T-cell (primary cell): ENCODE measurements at places on chromosomes 3 and 15. TPM values are rescaled to one million over a fixed set of nuclear protein-coding genes. Genes with fewer than 3 reads are reported as not detected.
A peak's percentile ranks its signal among the peaks of the same experiment; 100 is the strongest.

GABRR3 gene
- total RNA-seq = not detected

FETUB gene
- not detected for total RNA-seq

GOLGA8G gene
- total RNA-seq = not detected

PLSCR2 gene
- total RNA-seq = not detected

GRCh38 chr3:29373131-29373680 is 92.3 kb downstream of the RBMS3 start:
- H3K36me3 ChIP-seq = no peaks in the 10 kb centered on the region
- DNase-seq = no peak
- H3K4me3 ChIP-seq = no peak overlapping the region
- H3K4me1 ChIP-seq = no peaks in the 10 kb centered on the region
- no peaks in the 10 kb centered on the region for H3K27me3 ChIP-seq
- H3K27ac ChIP-seq = no peak overlapping the region

- no peaks in the 10 kb centered on the region for H3K27me3 ChIP-seq
- H3K4me3 ChIP-seq = no peak overlapping the region
- DNase-seq = no peak
- H3K4me1 ChIP-seq = no peaks in the 10 kb centered on the region
- no peaks in the 10 kb centered on the region for H3K36me3 ChIP-seq
- H3K27ac ChIP-seq = no peak overlapping the region
Observed at GRCh38 chr3:106533788-106534160, 665.0 kb upstream of the CBLB start.

GRCh38 chr3:170572665-170573253 is 13.1 kb downstream of the SLC7A14 start:
- H3K27ac ChIP-seq = no peak overlapping the region
- H3K27me3 ChIP-seq = peaks cover 4% of the 10 kb centered on the region
- H3K4me1 ChIP-seq = no peaks in the 10 kb centered on the region
- no peak overlapping the region for H3K4me3 ChIP-seq

- no peak for DNase-seq
- no peak overlapping the region for H3K4me3 ChIP-seq
- H3K27ac ChIP-seq = no peak overlapping the region
- H3K27me3 ChIP-seq = no peaks in the 10 kb centered on the region
Observed at GRCh38 chr15:90055182-90055581, 47.1 kb downstream of the IDH2 start.

DNA sequence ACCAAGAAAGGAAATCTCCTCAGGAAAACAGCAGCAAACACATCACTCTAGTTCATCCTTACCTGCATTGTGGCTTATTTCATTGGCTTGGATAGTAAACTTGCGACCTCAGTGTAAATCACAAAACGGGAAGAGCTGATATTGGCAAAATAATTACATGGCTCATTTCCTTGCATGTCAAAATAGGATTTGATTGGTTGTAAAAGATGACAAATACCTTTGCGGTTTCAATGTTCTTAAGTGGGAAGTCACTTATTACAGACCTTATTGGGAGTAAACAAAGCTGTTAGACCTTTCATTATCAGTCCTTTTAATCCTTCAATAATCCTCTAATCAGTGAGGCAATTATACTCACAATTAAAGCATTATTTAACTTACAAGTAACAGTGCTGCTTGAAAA is 590.6 kb downstream of the MAGI1 start:
- H3K36me3 ChIP-seq = no peaks in the 10 kb centered on the region
- no peak overlapping the region for H3K27ac ChIP-seq
- H3K4me3 ChIP-seq = no peak overlapping the region
- no peak for DNase-seq
- no peaks in the 10 kb centered on the region for H3K4me1 ChIP-seq

GRCh38 chr3:119294696-119295671 is 801 bp downstream of the ARHGAP31 start:
- no peaks in the 10 kb centered on the region for H3K36me3 ChIP-seq
- peak; percentile 45 for DNase-seq
- H3K27me3 ChIP-seq = no peaks in the 10 kb centered on the region
- H3K4me3 ChIP-seq = peak overlapping the region; percentile 74
- peak overlapping the region; percentile 97 for H3K27ac ChIP-seq
- peaks cover 15% of the 10 kb centered on the region for H3K4me1 ChIP-seq

DNA sequence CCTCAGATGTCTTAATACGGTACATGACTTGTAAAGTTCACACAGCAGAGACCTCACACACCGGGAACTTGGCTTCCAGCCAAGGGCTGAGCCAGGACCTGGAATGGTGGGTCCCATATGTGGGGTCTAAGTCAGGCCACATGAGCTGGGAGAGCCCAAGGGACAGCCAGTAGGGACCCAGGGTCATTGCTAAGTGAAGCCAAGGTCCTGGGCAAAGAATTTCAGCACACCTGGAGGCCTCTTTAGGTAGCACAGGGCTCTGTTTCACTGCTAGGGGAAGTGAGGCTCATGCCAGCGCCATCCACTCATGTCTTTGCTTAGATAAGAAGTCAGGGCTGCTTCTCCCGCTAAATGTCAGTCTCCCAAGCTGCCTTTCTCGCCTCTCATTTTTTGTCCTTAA is 116.6 kb upstream of the TLE3 start:
- H3K27ac ChIP-seq = no peak overlapping the region
- no peaks in the 10 kb centered on the region for H3K36me3 ChIP-seq
- no peak for DNase-seq

DNA sequence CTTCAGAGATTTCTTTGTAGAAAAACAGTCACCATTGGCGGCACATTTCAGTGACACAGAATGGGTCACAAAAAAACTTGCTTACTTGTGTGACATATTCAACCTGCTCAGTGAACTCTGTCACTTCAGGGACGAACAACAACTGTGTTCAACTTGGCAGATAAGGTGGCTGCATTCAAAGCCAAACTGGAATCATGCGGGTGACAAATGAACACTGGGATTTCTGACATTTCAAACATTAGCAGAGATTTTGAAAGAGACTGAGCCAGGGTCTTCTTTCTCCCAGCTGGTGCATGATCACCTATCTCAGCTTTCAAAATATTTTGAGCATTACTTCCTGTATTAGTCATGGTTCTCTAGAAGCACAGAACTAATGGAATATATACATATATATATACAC is 1.9 kb upstream of the EID1 start:
- DNase-seq = no peak
- peaks cover 4% of the 10 kb centered on the region for H3K27me3 ChIP-seq
- H3K4me3 ChIP-seq = no peak overlapping the region
- peaks cover 7% of the 10 kb centered on the region for H3K4me1 ChIP-seq
- H3K36me3 ChIP-seq = no peaks in the 10 kb centered on the region

GRCh38 chr15:64739577-64740143 is 35.7 kb downstream of the RBPMS2 start:
- H3K4me3 ChIP-seq = no peak overlapping the region
- no peak for DNase-seq
- H3K27me3 ChIP-seq = no peaks in the 10 kb centered on the region
- H3K4me1 ChIP-seq = no peaks in the 10 kb centered on the region
- no peak overlapping the region for H3K27ac ChIP-seq

DNA sequence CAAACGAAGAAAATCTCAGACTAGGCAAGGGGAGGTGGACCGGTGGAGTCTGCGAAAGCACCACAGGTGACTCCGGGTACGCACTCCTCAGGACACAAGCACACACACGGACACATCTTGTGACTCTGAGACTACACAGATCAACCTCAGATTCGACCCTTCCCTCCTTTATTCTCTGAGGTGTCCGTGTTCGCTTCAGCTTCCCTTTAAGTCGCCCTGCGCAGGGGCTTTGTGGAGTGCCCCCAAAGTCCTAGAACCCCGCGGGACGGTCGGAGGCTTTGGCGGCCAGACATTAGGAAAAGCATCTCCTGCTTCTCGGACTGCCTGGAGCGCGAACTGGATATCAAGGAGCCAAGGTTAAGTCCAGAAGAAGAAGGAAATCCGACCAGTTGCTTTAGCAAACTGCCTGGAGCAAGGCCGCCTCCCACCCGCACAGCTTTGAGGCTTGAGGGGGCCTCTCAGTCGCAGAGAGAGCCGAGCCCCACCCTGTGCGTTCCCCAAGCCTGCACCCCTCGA is 730 bp downstream of the DGKG start:
- no peak for DNase-seq
- no peaks in the 10 kb centered on the region for H3K36me3 ChIP-seq
- peaks cover 11% of the 10 kb centered on the region for H3K27me3 ChIP-seq
- no peak overlapping the region for H3K27ac ChIP-seq
- H3K4me3 ChIP-seq = peak overlapping the region; percentile 60

DNA sequence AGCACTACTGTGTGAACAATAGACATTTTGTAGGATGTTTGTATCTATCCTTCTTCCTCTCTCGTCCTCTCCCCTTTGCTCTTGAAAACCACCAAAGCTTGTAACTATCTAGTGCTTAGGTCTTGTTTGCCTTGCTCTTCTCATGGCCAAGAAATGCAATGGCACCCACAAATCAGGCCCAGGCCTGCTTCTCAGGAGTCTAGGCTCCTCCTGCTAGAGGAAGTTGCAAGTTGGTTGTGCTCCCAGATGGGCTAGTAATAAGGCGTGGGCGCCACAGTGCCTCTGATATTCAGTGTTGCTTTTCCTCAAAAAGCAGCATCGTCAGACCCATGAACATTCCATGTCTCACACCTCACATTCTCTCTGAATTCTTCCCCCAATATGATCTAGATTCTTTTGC is 28.7 kb downstream of the ZNF385D start:
- H3K27ac ChIP-seq = no peak overlapping the region
- no peak for DNase-seq
- no peaks in the 10 kb centered on the region for H3K4me1 ChIP-seq
- H3K27me3 ChIP-seq = no peaks in the 10 kb centered on the region
- H3K4me3 ChIP-seq = no peak overlapping the region
- no peaks in the 10 kb centered on the region for H3K36me3 ChIP-seq

GRCh38 chr3:186551387-186551786 is 7.2 kb upstream of the CRYGS start:
- H3K27ac ChIP-seq = no peak overlapping the region
- H3K36me3 ChIP-seq = no peaks in the 10 kb centered on the region
- H3K4me1 ChIP-seq = no peaks in the 10 kb centered on the region

DNA sequence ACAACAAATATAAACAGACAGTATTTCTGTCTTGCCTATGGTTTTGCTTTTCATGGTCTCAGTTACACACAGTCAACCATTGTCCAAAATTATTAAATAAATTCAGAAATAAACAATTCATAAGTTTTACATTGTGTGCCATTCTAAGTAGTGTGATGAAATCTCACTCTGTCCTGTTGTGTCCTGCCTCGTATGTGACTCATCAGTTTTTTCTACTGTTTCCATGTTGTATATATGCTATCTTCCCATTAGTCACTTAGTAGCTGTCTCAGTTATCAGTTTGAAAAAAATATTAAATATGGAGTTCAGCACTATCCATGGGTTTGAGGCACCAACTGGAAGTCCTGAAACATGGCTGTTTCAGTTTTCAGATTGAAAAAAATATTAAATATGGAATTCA is 282.4 kb upstream of the GRM7 start:
- no peak overlapping the region for H3K4me3 ChIP-seq
- H3K4me1 ChIP-seq = no peaks in the 10 kb centered on the region
- no peak for DNase-seq
- H3K27ac ChIP-seq = no peak overlapping the region

DNA sequence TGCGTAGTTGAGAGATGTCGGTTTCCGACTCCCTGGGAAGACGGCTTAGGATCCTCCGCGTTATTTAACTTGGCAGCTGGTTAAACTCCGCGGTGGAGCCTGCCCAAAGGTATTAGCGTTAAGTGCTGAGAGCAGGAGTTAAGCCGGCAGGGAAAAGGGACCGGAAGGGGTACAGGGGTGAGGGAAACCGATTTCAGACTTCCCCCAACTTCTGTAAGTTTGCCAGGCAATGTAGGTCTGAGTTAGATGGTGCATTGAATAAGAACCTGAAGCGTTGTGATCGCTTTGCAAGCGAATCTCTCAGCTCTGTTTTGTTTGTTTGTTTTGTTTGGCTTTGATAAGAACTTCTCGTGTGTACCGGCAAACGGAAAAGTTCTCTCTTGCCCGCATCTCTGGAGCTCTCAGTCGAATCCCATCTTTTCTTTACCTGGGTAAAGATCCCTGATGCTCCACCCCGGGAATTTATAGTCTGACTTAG is 6.0 kb upstream of the FEZF2 start:
- DNase-seq = no peak
- H3K4me3 ChIP-seq = no peak overlapping the region
- peaks cover 30% of the 10 kb centered on the region for H3K27me3 ChIP-seq
- H3K4me1 ChIP-seq = no peaks in the 10 kb centered on the region

- no peak overlapping the region for H3K4me3 ChIP-seq
- no peak overlapping the region for H3K27ac ChIP-seq
- no peak for DNase-seq
- no peaks in the 10 kb centered on the region for H3K36me3 ChIP-seq
Observed at GRCh38 chr3:11668243-11669235, 24.8 kb upstream of the VGLL4 start.

- H3K36me3 ChIP-seq = no peaks in the 10 kb centered on the region
- H3K27me3 ChIP-seq = no peaks in the 10 kb centered on the region
- H3K4me1 ChIP-seq = no peaks in the 10 kb centered on the region
- no peak overlapping the region for H3K27ac ChIP-seq
Observed at GRCh38 chr3:44416031-44417030, 61.1 kb downstream of the ZNF445 start.

DNA sequence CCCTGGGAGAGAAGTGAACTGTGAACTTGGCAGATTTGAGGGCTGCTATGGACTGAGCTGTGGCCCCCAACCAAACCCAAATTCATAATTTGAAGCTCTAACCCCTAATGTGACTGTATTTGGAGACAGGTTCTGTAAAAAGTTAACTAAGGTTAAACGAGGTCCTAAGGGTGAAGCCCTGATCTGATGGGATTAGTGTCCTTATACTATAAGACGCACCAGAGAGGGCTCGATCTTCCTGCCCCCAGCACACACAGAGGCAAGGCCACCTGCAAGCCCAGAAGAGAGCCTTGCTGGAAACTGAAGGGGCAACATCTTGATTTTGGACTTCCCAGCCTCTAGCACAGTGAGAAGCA is 34.0 kb downstream of the TKT start:
- no peaks in the 10 kb centered on the region for H3K4me1 ChIP-seq
- H3K36me3 ChIP-seq = peaks cover 26% of the 10 kb centered on the region
- H3K27ac ChIP-seq = no peak overlapping the region
- no peak for DNase-seq
- H3K27me3 ChIP-seq = no peaks in the 10 kb centered on the region
